LNCaP clone FGC (cell line): ENCODE measurements at places on chromosomes 6 and 20.

DNA sequence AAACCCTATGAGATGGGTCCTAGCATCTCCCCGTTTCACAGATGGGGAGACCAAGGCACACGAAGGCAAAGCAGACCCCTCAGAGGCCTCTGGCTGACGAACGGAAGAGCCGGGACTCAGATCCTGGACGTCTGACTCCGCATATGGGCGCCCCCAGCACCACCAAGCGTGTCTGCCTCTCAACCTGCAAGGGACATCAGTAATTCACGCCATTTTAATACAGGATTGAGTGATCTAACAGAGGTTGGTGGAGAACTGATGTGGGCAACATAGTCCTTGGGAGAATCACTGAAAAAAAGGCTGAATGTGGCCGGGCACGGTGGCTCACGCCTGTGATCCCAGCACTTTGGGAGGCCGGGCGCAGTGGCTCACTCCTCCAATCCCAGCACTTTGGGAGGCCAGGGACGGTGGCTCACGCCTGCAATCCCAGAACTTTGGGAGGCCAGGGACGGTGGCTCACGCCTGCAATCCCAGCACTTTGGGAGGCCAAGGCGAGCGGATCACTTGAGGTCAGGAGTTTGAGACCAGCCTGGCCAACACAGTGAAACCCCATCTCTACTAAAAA is 206.6 kb downstream of the DLL1 start:
- no peak for DNase-seq

GRCh38 chr6:107634324-107635056 is 144.6 kb downstream of the SOBP start:
- DNase-seq, result no peak

- no peak for DNase-seq
Measured at GRCh38 chr6:121748376-121748775, 312.9 kb downstream of the GJA1 start.

GRCh38 chr6:155472886-155473285 is 17.2 kb upstream of the NOX3 start:
- no peak for DNase-seq

- DNase-seq, result no peak
Measured at GRCh38 chr6:54096811-54097210, 14.4 kb upstream of the MLIP start.
